Neural cell (in vitro differentiated cells): ENCODE measurements at places on chromosomes 1 and 21. TPM values are rescaled to one million over a fixed set of nuclear protein-coding genes. Genes with fewer than 3 reads are reported as not detected.

LAPTM5 gene
- polyA plus RNA-seq = 0.12 TPM in 1 of 2 replicates, not detected in the other

ANXA9 gene
- polyA plus RNA-seq = not detected in 2 replicates

TMEM234 gene
- polyA plus RNA-seq = 24.4 and 30.2 TPM in 2 replicates

KRTAP7-1 gene
- not detected in 2 replicates for polyA plus RNA-seq

ADORA1 gene
- 7.2 and 18.0 TPM in 2 replicates for polyA plus RNA-seq

TRIM58 gene
- 0.12 and 0.26 TPM in 2 replicates for polyA plus RNA-seq

LAX1 gene
- not detected in 2 replicates for polyA plus RNA-seq

MTMR11 gene
- polyA plus RNA-seq = 0.58 and 1.6 TPM in 2 replicates

MYBPH gene
- not detected in 2 replicates for polyA plus RNA-seq

LENEP gene
- 3.9 TPM in 1 of 2 replicates, not detected in the other for polyA plus RNA-seq

TNFRSF18 gene
- polyA plus RNA-seq = not detected in 2 replicates

TMEM82 gene
- polyA plus RNA-seq = not detected in 2 replicates

PYHIN1 gene
- not detected in 2 replicates for polyA plus RNA-seq

C8A gene
- polyA plus RNA-seq = not detected in 2 replicates

PTTG1IP gene
- 152 and 170 TPM in 2 replicates for polyA plus RNA-seq

SLC2A5 gene
- polyA plus RNA-seq = not detected in 2 replicates

SCAF4 gene
- 5.2 and 5.4 TPM in 2 replicates for polyA plus RNA-seq

PSRC1 gene
- polyA plus RNA-seq = 5.4 and 7.9 TPM in 2 replicates

RBP7 gene
- 0.56 TPM in 1 of 2 replicates, not detected in the other for polyA plus RNA-seq

DTL gene
- polyA plus RNA-seq = 0.76 and 1.1 TPM in 2 replicates

NUF2 gene
- polyA plus RNA-seq = 2.2 and 2.8 TPM in 2 replicates

PUSL1 gene
- 25.0 and 36.8 TPM in 2 replicates for polyA plus RNA-seq

OR6K3 gene
- polyA plus RNA-seq = not detected in 2 replicates

CLEC20A gene
- 0.78 TPM in 1 of 2 replicates, not detected in the other for polyA plus RNA-seq

CACNA1S gene
- 0.05 and 0.14 TPM in 2 replicates for polyA plus RNA-seq

LIN28A gene
- 0.94 and 1.0 TPM in 2 replicates for polyA plus RNA-seq

PLA2G5 gene
- polyA plus RNA-seq = not detected in 2 replicates

MMP23B gene
- polyA plus RNA-seq = 0.98 and 4.3 TPM in 2 replicates

PTGS2 gene
- 0.12 and 0.25 TPM in 2 replicates for polyA plus RNA-seq

S100A8 gene
- not detected in 2 replicates for polyA plus RNA-seq

TBX19 gene
- polyA plus RNA-seq = 0.42 TPM in 1 of 2 replicates, not detected in the other

ADCY10 gene
- polyA plus RNA-seq = 0.09 and 0.22 TPM in 2 replicates

TCHHL1 gene
- polyA plus RNA-seq = not detected in 2 replicates

PRKAB2 gene
- polyA plus RNA-seq = 39.9 and 42.2 TPM in 2 replicates

ZNF593 gene
- polyA plus RNA-seq = 20.2 and 25.0 TPM in 2 replicates

HLX gene
- polyA plus RNA-seq = 0.56 TPM in 1 of 2 replicates, not detected in the other

CELA3B gene
- polyA plus RNA-seq = not detected in 2 replicates

OR2T35 gene
- polyA plus RNA-seq = not detected in 2 replicates

PLA2G4A gene
- polyA plus RNA-seq = 0.52 TPM in 1 of 2 replicates, not detected in the other

USH2A gene
- 0.10 and 0.17 TPM in 2 replicates for polyA plus RNA-seq

TFF2 gene
- not detected in 2 replicates for polyA plus RNA-seq

SLC16A4 gene
- 0.50 and 1.2 TPM in 2 replicates for polyA plus RNA-seq
